Cortex of kidney (tissue), 1 donor: ENCODE measurements at places on chromosomes 5 and 9.

- DNase-seq: no peak
These were observed 86.0 kb downstream of the ZFAND5 start for GRCh38 chr9:72278959-72279358.

GRCh38 chr9:107363516-107364152 lies 80.6 kb downstream of the RAD23B start:
- DNase-seq: no peak

- DNase-seq: no peak
These were observed 5.0 kb downstream of the SNAPC4 start for GRCh38 chr9:136395020-136395340.

GRCh38 chr5:81290146-81290545 lies 11.2 kb upstream of the ZCCHC9 start:
- DNase-seq: no peak

DNA sequence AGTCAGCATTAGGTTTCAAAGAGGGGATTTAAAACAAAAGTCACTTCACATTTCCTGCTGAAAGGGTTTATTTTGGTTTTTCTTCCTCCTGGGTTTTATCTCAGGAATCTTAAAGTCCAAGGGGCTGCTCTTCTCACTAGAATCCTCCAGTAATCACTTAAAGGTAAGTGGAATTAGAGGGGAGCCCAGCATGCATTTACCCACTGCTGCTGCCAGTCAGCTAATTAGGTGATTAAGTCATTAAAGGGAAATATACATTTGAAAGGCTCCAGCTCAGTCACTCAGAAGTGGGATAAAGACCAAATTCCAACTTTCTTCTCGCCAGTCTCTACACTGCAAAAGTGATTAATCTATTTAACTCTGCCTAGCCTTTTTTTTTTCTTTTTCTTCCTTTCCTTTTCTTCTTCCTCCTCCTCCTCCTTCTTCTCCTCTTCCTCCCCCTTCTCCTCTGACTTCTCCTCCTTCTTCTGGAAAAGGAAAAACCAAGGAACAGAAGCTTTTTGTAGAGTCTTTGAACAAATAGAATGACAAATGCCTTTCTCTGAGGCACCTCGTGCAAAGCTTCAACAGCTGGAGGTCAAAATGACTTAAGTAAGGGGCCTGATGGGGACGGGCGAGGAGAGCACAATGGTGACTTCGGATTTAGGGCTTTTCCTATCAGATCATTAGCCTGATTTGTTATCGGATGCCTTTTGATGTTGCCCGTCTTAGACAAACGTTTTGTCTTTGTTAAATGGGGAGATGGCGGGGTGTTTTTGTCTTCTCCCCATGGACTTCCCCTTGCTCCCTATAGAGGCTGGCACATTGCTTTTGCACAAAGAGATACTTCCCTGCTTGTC lies 617.6 kb downstream of the IRX1 start:
- DNase-seq: no peak

DNA sequence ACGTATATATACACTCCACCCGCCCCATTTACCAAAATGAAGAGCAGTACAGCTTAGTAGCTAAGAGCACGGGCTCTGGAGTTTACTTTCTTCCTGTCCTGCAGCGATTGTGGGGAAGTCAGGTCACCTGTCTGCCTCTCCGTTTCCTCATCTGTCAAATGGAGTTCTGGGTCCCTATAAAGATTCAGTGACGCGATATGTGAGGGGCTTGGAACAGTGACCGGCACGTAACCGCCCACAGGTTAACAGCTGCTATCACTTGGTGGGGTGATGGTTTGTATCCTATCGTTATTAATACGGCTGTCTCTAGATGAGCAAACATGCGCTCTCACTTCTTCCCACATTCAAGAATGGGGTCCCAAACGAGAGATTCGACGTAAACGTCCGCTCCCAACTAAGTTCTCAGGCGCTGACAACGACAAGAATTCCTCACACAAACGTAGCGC lies 426 bp downstream of the FAM114A2 start:
- DNase-seq: no peak

DNA sequence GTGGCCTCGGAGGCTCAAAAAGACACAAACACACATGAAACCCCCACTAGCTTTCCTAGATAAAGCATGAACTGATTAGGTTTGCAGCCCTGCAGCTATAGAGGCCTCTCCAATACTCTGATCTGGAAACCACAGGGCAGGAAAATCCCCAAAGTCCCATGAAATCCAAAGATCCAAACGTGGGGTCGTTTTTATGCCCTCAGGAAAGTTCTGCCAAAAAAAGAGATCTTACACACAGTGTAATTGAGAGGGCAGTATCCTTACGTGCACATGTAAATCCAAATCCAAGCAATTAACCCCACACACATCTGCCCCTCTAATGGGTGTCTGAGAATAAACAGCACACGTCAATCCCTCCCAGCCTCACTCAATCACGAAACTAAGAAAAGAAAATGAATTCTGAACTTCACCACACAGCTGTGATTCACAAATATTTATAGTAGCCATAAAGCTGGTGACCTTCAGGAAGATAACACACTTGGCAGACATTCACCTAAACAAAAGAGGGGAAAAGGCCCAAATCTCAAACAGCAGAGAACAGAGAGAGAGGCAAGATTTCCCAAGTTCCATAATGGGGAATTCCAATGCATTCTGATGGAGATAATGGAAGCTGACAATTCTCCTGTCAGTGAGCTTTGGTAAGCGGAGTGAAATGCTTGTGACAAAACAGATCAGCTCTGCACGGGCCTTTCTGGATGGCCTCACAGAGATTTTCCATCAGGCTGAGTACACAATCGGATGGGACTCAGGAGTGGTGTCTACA lies 114.2 kb downstream of the SEMA5A start:
- DNase-seq: no peak

DNA sequence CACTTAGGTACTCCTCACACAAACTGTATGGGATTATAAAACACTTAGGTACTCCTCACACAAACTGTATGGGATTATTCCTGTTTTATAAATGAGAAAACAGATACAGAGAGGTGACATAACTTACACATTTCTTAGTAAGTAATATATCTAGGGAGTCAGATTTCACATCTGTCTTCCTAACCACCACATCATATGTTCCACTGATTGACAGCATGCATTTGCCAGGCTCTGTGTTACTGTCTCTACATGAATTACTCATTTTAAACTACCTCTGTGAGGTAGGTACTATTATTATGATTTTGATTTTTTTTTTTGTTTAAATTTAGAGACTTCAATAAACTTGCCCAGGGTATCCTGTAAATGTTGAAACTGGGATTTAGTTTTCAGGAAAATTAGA lies 232.7 kb downstream of the CCDC171 start:
- DNase-seq: no peak
